ENCODE measurements at places on chromosomes 2 and 18. TPM values are rescaled to one million over a fixed set of nuclear protein-coding genes. Genes with fewer than 3 reads are reported as not detected.

GAREM2 gene
- polyA plus RNA-seq, result 2.8 TPM

CD226 gene
- 0.04 TPM for polyA plus RNA-seq

ADAM23 gene
- polyA plus RNA-seq, result 6.6 TPM

SH2D6 gene
- polyA plus RNA-seq, result 0.15 TPM

FARSB gene
- 26.8 TPM for polyA plus RNA-seq

ITGB6 gene
- polyA plus RNA-seq, result not detected

IGFBP2 gene
- 25.2 TPM for polyA plus RNA-seq

IRS1 gene
- 36.6 TPM for polyA plus RNA-seq

STK17B gene
- 26.0 TPM for polyA plus RNA-seq

SLC23A3 gene
- 0.53 TPM for polyA plus RNA-seq
